ENCODE measurements at places on chromosomes 7 and 10.

DNA sequence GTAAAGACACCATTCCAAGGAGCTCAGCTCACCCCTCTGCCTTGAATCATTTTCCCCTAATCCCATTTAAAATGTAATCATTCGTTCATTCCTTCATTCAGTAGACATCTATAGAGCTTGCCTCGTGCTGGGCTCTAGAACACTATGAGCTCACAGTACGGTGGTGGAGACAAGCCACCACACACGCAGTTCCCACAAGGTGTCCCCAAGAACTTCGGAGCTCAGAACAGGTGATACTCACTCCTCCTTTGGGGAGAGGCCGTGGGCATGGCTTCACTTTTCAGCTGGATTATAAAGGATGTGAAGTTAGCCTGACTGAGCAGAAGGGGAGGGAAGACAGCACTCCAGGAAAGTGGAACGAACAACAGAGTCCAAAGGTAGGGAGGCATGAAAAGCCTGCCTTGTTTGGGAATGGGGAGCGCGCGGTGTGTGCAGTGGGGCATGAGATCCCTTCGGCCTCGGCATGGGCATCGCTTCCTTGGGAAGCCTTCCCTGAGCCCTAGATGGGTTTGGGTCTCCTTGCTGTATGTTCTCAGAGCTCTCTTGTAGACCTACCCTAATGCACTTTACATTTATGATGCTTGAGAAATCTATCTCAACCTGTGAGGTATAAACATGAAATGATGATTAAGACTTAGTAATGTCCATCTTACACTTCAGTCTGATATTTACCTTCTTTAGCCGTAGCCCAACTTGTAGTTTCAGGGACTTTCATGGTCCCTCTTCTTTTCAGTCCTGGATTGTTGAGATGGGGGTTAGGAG, 809 bp upstream of the OGA start:
- no peak for DNase-seq

- DNase-seq: no peak
Measured at GRCh38 chr10:26359670-26360069, 78.5 kb upstream of the APBB1IP start.

GRCh38 chr10:27611236-27611635, 107.1 kb downstream of the RAB18 start:
- DNase-seq: no peak

DNA sequence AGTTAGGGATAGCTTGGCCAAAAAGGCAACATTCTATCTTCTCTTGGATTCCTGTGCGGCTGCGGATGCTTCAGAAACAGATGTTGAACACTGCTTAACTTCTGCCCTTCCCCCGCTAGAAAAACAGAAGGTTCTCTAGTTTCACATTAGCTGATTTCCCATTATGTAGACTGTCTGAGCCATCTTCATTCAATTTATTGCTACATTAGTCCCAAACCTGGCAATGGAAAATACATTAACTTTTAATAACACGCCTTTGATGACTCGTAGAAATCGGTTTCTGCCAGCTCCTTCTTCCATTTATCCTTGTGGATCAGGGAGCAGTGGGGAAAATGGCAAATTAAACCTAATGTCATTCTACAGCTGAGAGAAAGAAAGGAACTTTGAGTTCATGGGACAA, 119.9 kb downstream of the SLC16A9 start:
- DNase-seq: no peak

DNA sequence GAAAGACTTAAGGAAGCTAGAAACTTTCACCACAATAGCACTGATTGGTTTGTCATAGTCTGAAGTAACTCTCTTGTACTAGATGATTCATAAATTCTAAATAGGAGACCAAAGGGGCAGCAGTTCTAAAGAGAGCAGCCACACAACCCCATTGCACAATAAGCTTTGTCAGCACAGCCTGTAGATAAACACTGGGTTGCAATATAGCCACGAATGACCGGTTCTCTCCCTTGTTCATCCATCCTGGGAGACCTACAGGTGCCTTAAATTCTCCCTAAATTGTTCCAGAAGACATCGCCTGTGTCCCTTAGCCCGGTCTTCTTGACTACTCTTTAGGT, 167.0 kb downstream of the SNX13 start:
- DNase-seq: no peak

DNA sequence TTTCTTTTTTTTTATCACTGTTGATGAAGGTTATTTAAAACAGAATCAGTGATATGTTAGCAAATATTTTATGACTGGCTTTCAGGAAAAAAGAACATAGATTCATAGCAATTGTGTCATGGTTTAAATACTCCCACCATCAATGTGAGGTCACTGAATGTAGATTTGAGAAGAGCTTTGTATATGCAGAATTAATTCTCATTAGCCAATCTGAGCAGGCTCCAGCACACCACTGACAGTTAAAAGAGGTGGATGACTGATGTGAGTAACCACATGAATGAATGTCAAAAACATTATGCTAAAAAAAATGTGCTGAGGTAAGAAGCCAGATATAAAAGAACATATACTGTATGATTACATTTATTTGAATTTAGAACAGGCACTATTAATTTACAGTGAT, 174.8 kb upstream of the KAT6B start:
- no peak for DNase-seq

DNA sequence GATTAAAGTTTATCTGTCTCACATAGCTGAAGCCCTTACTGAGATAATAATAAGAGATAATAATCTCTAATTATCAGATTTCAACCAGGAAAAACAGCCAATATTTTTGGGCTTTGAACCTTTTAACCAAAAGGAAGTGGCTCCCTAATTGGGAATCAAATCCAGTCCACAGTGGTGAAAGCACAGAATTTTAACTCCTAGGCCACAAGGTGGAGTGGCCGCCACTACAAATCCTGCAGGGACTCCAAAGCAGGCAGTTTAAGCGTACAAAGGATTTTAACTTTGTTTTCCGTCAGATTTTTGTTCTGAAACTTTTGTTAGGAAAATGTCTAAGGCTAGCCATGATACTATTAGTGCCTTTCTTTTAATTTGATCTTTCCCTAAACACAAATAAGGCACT, 99.6 kb upstream of the CCNY start:
- DNase-seq: no peak

Measured in NCI-H187 treated with DMSO at 0.1 percent for 48 hours (cell line).